Cerebellar cortex (tissue), 1 donor: ENCODE measurements at places on chromosomes 4 and X.

- no peak for DNase-seq
These were observed 29.5 kb downstream of the PF4 start for GRCh38 chr4:73952352-73952751.

DNA sequence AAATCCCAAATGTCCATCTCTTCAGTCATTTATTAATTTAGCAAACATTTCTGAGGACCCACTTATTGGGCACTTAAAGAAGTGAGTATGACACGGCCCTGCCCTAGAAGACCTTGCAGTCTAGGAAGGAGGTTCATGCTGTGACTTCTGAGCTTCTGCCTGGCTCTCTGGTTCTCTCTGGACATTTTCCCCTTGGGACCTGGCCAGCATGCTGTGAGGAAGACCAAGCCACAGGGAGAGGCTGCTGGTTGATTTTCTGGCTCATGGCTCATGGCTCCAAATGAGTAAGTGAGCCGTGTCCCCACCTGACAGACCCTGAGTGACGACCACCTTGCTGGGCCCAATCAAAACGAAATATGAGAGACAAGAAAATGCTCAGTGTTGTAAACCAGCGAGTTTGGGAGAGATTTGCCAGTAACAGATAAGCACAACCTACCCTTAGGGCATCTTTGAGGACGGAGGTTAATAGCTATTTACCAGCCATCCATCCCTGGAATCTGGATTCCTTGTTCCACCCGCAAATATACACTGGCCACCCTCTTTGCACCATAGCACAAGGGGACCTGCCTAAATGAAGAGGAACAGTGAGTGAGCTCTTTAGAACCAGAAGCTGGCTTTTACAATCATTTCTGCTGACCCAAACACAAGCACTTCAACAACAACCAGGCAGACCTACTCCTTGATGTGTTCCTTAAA is 876 bp downstream of the MPP1 start:
- peak; percentile 1 for DNase-seq

- DNase-seq, result no peak
These were observed 34.1 kb downstream of the MOB1B start for GRCh38 chr4:70936200-70936787.

DNA sequence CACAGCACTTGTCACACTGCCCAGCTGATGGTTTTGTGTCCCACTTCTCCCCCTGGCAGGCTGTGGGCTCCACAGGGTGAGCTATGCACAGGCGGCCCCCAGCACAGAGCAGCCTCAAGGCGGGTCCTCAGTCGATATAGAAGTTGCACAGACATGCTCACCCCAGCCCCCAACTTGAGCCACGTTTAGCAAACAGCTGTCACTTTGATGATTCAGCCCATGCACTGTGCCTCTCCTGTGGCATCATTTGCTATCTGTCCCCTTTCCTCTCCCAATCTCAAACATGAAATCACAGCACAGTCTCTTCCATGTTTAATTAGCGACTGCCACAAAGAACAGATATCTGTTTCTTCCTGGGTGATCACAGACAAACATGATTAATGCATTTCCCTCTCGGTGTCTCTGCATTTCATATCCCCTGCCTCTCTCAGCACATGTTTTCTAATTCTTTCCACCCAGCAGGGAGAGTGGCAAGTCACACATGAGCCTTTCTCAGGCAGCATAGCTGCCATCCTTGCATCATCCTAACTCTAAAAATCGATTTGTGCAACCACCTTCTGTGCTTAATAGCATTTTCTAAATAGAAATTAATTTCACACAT is 204.9 kb downstream of the EVC2 start:
- no peak for DNase-seq

DNA sequence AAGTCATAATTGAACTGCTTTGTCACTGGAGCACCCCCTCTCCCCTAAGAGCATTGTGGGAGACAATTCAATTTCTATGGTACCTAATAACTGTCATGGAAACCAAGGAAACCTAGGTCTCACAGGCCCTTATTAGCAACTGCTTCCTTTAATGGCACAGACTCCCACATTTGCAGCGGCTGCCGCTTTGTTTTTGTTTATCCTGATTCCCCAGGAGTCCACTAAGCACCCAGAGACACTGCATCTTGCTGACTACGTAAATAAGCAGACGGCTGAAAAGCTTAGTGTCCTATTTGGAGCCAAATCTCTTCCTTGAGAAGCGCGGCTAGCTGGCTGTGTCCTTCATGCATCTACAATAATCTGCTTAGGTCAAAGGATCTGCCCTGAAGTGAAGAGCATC is 494.4 kb downstream of the TMA16 start:
- DNase-seq, result no peak

DNA sequence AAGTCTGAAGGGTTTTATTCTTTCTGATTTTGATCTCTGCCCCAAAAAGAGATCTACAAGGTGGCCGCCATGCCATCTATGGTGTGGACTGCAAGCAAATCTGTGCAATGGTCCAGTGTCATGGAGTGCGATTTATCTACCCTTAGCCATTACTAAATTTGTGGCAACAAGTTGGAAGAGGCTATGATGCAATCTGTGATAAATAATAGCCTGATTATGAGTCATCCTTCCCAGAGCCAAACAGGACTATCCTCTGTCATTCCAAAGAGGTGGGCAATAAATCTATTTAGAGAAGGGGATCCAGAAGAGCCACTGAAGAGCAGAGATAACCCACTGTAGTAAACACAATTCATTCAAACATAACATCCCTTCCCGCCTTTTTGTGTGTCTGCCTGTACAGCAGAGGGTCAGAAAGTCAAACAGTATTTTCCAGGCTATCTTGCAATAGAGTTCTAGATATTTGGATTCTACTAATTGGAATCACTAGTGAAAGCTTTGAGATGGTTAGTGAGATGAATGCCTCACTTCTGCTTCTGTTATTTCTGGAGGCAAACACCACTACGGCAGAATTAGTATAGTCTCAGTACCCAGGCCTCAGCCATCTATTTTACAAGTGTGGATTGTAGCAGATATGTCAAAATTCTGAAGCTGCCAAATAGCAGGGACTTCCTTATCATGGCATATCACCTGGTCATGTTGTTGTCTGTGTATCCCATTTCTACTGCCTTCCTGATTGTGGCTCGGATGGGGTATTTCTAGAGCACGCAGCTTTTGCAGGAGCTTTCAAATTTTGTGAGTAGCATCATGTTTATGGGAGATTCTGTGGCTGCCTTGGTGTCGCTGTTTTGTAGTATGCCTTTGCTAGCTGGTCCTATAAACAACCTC is 192.0 kb downstream of the SMIM20 start:
- DNase-seq, result no peak

DNA sequence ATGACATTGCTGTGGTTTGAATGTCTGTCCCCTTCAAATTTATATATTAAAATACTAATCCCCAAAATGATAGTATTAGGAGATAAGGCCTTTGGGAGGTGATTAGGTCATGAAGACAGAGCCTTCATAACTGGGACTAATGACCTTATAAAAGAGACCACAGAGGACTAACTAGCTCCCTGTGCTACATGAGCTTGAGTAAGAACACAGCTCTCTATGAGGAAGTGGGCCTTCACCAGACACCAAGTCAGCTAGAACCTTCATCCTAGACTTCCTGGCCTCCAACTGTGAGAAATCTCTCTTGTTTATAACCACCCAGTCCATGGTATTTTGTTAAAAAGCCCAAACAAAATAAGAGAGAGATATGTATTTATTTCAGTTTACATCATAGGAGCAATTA is 242.2 kb upstream of the CTSO start:
- no peak for DNase-seq

- no peak for DNase-seq
These were observed 104.9 kb downstream of the TTC29 start for GRCh38 chr4:146840731-146841130.

DNA sequence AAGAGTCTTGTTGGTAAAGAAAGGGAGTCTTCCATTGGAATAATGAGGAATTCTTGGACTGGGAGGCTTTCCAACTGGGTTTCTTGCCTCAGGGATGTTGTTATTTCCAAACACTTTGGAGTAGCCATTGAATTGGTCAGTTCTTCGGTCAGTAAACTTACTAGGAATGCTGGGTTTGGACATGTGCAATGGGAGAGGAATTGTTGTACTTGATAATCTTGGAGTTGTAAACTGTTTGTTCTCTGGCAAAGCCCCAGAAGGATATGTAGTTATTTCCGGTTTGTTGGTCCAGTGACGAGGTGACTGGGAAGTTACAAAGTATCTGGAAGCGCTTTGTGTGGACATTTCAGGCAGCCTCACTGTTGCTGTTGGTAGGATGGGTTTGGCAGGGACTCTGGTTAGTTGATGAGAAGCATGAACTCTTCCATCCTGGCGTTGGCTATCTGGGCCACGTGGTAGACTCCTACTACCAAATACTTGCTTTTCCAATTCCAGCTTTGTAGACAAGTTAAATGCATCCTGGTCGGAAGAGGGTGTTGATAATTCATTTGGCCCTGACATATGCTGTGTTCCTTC is 25.9 kb downstream of the MXRA5 start:
- no peak for DNase-seq

- DNase-seq, result no peak
These were observed 71.3 kb upstream of the CAMK2D start for GRCh38 chr4:113832803-113833202.
